Stimulated activated CD8-positive, alpha-beta memory T cell treated with anti-CD3 and anti-CD28 coated beads, Interleukin-12 subunit alpha, Interleukin-12 subunit beta, amount 100 ng/mL, for 1 hour (primary cell): ENCODE measurements at places on chromosomes 3 and 15.

GRCh38 chr15:67819636-67820035 lies 5.7 kb upstream of the SKOR1 start:
- no peak for DNase-seq

DNA sequence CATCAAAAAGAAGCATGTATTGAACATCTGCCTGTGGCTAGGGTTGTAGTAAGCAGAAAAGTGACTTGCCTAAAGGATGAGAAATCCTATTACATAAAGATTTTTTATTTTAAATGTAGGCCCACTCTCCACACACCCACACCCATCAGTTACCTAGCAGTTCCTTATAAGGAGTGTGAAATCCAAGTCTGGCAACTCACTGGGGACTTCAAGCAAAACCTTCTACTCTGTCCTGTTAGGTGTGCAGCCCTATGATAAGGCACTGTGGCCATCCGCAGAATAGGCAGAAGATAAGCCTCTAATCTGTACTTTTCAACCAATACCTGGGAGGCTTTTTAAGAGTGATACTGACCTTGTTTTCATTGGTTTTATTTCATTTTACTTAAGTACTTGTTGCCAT lies 52.7 kb upstream of the TJP1 start:
- no peak for DNase-seq

GRCh38 chr3:121757087-121757811 lies 7.7 kb upstream of the GOLGB1 start:
- DNase-seq = no peak

DNA sequence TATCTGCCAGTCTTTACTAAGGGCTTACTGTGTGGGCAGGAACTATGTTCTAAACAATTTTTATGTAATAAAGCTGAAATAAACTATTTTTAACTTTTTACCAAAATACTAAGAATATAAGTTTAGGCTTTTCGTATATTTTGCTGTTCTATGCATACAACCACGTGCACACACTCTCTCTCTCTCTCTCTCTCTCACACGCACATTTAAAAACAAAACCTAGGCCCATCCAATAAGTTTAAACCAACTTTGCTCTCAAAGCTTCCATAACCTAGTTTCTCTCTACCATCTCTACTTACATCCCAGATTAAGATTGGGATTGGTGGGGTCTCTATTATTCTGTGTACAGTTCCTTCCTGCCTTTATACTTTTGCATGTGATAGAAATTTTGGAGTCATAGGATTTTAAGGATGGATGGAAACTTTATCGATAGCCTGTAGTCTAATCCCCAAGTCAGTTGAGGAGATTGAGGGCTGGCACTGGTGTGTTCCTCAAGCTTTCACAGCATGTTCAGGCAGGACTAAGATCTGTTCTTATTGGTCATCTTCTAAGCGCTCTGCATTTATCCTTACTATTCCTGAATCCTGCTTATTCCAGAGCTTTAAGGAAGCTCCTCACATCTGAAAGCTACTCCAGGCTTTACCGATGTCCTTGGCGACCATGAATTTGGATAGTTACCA lies 1.8 kb downstream of the GPR171 start:
- DNase-seq = no peak

DNA sequence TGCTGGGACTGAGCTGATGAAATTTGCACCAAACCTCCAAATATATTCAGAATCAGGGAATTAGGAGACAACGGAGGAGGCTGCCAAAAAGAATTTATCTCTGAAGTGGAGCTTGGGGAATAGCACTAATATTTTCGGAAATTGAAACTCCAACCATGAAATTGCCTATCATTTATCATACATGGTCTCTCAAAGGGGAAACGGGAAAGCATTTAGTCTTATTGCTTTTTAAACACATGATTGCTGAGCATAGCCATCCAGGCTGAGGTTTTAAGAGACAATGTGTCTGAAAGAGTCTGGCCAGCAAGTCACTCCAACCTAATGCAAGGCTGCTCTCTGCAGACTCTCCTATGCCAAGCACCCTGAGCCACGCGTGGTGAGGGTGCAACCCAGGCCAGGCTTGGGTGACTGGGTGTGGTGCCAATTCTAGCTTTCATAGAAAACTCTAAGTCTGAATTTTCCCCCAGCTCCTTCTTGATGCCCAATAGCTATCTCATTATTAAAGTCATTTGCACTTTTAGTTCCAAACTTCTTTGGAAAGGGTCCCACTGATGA lies 200.2 kb downstream of the RPLP1 start:
- no peak for DNase-seq

DNA sequence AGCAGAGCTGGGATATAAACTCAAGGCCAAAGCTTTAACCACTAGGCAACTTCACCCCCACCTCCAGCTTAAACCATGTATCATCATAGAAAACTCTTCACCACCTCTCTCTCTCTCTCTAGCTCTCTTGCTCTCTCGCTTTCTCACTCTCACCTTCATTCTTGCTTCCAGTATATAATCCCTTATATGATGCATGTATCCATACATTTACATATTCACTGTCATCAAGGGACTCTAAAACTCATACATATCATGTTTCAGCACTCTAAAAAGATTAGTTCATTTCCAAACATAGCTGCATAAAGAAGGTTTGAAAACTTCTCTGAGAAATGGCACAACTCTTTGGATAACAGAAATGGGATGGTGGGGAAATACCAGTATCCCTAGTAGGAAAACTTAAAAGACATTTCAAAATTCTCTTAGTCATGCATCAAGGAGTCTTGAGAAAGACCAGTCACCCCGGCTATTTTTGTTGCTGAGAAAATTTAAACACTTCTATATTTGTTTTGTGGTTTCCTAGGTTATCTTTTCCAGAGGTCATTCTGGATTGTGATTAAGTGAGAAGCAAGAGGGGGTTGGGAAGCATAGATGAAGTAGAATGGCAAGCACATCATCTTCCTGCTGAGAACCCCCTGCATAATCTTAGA lies 447.8 kb upstream of the THBS1 start:
- no peak for DNase-seq

- DNase-seq = no peak
Measured at GRCh38 chr3:73234354-73235014, 173.0 kb downstream of the EBLN2 start.

- DNase-seq = no peak
Measured at GRCh38 chr3:111585217-111585616, 9.9 kb downstream of the ZBED2 start.

- DNase-seq = no peak
Measured at GRCh38 chr15:64686130-64686735, 89.2 kb downstream of the RBPMS2 start.

DNA sequence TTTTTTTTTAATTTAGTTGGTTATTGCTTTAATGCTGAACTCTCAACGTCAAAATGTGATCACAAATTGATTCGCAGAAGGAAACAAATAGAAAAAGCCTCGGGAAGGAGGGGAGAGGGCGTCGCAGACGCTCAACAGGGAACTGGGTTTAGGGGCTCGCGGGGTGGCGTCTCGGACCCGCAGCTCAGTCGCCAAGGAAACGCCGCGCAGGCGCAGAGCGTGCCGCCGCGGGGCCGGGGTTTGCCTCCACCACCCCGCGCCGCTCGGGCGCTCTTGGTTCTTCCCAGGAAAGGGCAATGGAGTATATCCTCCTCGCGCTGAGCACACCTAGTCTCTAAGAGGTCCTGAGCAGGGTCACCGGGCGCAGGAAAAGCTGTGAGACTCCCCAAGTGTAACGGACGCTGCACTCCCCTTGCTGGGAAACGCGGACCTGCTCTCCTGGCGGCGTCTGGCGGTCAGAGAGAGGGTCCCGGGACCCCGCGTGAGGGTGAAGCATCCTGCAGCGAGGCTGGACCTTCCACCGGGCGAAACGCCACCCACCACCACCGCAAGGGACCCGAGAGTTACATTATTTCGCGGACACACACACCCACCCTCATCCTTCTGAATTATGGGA lies 753 bp downstream of the PLCH1 start:
- DNase-seq = no peak

DNA sequence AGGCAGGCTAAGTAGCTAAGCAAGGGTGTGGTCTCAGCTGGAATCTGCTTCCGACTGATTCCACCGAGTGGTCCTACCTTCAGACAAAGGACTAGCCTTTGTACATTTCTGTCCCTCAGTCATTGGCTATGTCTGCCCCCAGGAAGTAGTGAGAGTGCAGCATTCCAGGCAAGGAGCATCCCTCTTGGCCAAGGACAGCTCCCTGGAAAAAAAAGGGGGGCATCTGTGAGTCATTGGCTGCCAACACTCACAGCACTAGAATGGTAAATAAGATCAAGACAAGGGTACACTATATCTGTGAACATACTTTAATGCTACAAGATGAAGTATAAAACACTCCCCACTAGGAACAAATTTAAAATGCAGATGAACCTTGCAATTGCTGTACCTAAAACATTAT lies 66.8 kb downstream of the STAC start:
- no peak for DNase-seq

GRCh38 chr3:38843898-38844297 lies 27.9 kb upstream of the SCN10A start:
- DNase-seq = no peak

DNA sequence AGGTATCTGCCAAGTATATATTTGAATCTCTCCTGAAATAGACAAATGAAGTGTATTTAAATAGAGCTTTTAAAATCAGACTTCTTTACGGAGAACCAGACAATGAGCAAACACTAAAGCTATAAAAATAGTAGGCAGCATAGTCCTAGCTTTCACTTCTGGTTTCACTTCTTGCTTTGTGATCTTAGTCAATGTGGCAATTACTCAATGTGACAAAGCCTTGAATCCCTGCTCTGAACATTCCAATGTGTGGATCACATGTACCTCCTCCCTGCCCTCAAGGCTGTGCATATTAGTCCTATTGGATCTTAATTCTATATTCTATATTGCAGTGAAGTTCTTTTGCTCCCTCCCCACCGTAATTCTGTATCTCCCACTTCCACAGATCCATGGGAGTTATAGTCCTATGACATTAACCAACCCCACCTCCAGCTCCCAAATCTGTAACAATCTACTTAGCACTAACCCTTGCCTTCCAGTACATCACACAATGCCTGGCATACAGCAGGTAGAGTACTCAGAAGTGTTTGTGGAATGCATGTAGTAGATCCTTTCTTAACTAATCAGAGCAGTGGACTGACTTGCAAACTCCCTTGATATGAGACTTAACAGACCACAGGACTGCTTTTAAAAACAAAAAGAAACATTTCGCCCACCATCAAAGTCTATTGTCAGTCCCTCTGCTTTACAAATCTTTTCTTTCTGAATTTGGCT lies 24.3 kb upstream of the CP start:
- no peak for DNase-seq

DNA sequence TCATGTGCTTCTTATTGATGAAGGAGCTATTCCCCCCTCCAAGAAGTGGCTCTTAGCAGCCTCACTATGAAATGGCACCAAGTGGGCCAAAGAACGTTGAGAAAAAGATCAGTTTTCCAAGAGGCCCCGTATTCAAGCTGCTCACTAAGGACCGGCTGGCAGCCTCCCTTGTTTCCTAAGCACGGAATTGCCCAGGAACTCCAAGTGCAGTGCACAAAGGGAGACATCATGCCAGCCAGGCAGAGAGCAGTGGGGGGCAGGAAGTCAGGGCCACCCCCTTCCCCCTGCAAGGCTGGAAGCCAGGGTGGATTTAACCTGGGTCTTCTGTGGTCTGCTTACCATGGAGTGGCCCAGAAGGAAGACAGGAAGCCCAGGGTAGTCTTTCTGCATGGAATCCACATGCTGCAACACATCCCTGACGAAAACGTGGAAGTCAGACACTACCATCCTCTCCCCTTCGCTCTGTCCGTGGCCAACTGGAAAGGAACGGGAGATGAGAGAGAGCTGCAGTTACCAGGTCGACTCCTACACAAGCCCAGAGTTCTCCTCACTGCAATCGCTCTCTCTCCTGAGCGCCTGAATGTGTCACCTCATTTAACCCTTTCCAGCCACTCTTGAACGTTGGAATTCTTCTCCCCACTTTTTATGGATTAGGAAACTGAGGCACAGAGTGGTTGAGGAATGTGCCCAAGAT lies 49.5 kb downstream of the ABTB1 start:
- DNase-seq = no peak
